Psoas muscle (tissue), 8 donors: ENCODE measurements at places on chromosomes 7 and 10. TPM values are rescaled to one million over a fixed set of nuclear protein-coding genes. Genes with fewer than 3 reads are reported as not detected.

PRLHR gene
- not detected for total RNA-seq

FGFBP3 gene
- total RNA-seq, result 0.41 TPM

CYP2C8 gene
- total RNA-seq, result not detected

HOXA5 gene
- total RNA-seq, result 4.7 TPM

FBXO24 gene
- total RNA-seq, result 1.1 TPM

PNLIPRP1 gene
- not detected for total RNA-seq
